ENCODE measurements at places on chromosomes 3 and 15.

DNA sequence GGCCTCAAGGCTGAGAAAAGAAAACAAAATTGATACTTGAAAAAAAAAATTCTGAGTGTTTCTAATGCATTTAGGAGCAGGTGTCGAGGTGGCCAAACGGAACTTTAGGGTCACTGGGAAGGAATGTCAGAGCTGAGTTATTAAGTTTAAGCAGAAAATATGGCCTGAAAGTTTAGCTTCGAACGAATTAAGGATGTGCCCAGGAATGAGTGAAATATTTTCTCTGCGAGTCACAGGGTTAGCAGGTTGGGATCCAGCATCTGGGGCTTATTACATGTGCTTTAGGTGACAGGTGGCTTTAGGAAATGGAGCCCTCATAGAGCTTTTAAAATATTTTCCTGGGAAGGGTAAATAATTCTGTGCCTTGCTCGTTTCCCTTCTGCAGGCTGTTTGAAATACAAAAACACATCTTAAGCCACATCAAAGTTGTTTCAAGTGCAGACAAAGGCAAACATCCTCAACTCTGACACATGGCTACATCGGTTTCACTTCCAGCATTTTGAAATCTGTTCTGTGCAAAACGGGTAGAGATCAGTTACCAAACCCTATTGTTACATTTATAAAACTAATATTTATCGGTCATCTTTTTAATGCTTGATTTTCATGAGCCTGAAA is 143.1 kb upstream of the ARRDC4 start:
- no peak for DNase-seq

GRCh38 chr3:137039570-137039969 is 81.8 kb downstream of the IL20RB start:
- no peak for DNase-seq

DNA sequence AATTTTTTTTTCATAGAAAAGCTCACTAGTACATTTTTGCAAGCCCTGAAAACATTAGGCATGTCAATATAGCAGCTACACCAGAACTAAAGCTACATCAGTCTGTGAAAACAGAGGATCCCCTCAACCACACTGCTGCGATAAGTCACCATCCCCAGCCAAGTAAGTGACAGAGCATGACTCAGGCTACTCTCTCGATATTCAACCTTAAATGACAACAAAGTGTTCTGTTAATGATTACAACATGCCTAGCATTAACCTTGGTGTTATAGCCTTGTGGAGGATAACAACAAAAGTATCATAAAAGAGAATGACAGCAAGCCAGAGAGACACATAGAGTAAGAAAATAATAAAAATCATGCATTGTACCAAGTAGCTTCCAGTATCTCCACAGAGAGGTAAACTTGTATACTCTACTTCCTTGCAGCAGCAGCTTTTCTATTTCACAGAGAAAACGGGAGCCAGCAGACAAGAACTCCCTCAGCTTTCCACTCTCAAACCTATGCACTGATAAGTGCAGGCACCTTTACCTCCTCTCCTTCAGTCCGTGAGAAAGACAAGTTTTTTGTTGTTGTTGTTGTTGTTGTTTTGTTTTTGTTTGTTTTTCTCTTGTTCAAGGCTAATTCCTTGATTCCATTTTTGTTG is 76.6 kb downstream of the GBE1 start:
- DNase-seq: peak; percentile 7

GRCh38 chr15:31435912-31436628 is 109.4 kb downstream of the KLF13 start:
- peak; percentile 82 for DNase-seq

GRCh38 chr3:186142393-186142932 is 33.6 kb upstream of the ETV5 start:
- DNase-seq: no peak

DNA sequence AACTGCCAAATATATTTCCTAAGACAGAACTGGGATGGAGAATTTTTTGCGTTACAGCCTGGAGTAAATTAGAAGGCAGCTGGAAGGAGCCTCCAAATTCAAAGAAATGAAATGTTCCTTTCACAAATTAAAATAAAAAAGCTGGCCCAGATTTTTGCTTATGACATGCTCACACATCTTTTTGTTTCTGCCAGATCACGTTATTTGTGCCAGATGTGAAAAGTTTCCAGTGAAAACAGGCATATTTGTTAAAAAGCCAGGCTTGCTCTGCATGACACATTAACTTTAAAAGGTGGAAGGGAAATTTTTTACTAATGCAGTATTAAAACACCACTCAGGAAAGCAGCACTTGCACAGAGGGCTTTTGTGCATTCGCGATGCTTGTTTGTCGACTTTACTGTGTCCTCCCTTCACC is 23.3 kb upstream of the ACKR4 start:
- DNase-seq: no peak

DNA sequence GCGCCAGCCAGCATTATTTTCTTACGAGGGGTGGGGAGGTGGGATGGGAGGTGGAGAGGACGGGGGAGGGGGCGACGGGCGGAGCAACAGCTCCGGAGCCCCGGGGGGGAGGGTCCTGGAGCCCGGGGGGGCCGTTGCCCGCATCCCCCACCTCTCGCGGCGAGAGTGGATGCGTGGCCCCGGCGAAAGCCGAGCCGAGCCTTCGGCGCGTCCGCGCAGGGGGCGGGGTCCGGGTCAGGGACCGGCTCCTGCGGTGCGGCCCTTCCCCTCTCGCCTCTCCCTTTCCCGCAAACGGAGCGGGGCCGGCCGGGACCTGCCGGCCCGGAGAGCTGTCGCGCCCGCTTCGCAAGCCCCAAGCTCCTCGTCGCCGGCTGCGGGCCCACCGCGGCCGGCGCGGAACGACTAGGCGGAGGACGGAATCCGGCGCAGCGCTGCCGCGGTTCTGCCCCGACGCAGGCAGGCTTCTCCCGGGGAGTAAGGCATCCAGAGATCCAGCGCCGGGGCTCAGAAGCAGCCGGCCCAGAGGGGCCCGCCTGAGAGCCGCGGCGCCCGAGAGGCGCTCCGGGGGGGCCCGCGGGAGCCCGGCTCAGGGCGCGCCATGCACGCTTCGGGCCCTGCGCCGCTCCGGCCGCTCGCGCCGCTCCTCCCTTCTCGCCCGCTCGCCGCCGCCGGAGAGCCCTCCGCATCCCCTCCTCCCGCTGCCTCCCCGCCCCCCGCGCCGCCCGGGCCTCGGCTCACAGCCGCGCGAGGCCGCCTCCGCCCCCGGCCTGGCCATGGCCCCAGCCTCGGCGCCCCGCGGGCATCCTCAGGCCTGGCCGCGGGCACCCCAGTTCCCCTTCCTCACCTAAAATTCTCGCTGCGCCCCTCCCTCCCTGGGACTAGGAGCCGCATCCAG is 459 bp upstream of the ADCY5 start:
- DNase-seq: no peak

DNA sequence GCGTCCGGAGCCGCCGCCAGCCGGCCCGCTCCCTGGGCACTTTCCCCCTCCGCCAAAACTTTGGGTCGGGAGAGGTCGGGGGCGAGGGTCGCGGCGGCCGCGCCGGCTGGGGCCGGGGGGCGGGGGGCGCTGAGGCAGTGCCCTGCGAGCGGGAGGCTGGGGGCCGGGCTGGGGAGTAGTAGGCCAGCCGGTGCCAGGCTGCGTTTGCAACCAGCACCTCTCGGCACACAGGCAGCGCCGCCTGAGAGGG is 452 bp downstream of the BBX start:
- DNase-seq: no peak

DNA sequence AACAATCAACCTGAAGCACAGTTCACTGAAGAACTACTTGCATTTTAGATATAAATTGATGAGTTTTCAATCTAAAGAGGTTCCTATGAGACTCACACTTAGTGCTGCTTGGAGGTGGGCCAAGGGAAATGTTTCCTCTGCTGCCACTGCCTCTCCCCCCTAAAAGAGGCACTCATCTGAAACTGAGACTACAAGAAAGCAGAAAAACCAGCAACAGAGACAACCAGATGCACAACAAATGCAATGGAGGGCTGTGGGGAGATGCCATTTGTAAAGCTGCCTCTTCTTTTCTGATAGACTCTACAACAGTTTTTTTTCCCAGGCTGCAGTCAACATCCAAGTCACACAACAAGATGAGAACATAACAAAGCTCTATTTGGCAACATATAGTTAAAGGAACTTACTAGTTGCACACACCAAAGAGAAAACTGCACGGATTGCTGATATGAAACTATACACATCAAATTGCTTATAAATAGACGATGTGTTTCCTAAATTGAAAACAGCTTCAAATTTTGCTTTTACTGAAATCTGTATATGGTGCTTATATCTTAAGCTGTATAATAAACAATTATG is 11.0 kb downstream of the TSPAN3 start:
- DNase-seq: no peak

GRCh38 chr3:194584866-194585265 is 48.4 kb downstream of the TMEM44 start:
- DNase-seq: no peak

- DNase-seq: peak; percentile 31
Observed at GRCh38 chr3:76044601-76045600, 259.6 kb upstream of the ZNF717 start.

- DNase-seq: no peak
Observed at GRCh38 chr3:43870844-43871626, 180.3 kb downstream of the ABHD5 start.

GRCh38 chr3:129230311-129231019 is 18.9 kb upstream of the COPG1 start:
- peak; percentile 89 for DNase-seq

- peak; percentile 75 for DNase-seq
Observed at GRCh38 chr15:29668120-29668602, 154.1 kb downstream of the TJP1 start.

GRCh38 chr15:85325834-85326233 is 54.6 kb upstream of the AKAP13 start:
- no peak for DNase-seq

GRCh38 chr3:11116336-11117059 is 37.8 kb upstream of the HRH1 start:
- DNase-seq: no peak

DNA sequence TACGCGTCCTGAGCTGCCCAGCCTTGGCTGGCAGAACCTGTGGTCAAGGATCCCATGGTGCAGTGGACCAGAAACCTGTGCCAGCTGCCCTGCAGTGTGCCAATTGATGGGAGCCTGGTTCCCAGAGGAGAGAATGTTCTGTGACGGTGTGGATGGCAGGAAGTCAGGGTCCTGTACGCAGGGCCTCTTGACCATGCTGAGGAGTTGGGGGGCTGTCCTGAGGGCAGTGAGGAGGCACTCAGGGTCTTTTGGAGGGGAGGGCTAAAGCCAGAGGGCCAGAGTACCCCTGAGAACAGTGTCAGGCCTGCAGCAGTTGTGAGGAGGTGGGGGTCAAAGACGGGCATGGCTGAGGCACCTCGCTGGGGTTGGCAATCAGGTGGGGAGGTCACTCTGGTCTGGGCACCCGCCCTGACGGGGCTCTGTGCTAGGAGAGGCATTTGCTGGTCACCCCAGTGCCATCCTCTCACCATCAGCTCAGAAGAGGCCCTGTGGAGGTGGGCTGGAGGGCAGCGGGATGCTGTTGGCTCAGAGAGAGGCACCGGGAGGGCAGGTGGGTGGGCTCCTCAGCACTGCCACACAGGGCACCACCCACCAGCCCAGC is 61.0 kb downstream of the SCN5A start:
- DNase-seq: no peak

DNA sequence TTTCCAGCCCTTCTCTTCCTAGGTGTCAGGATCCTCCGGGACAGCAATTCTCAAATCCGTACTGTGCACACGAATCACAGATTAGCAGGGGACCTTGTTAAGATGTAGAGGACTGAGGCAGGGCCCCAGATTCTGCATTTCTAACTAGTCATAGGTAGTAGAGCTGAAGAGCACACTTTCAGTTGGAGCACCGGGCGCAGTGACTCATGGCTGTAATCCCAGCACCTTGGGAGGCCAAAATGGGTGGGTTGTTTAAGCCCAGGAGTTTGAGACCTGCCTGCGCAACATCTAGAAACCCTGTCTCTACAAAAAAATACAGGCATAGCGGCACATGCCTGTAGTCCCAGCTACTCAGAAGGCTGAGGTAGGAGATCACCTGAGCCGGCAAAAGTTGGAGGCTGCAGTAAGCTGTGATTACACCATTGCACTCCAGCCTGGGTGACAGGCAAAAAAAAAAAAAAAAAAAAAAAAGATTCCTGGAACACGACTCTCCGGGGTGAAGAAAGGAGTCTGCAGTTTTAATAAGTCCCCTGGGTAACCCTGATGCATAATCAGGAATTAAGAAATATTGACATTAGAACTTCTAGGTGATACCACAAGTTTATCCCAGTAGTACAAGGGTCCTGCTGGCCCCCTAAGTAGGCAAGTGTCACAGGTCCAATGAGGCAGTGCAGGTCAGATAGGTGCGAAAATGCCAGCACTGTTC is 21.4 kb upstream of the IGDCC3 start:
- no peak for DNase-seq

GRCh38 chr15:39499042-39499441 is 81.8 kb upstream of the THBS1 start:
- DNase-seq: no peak

DNA sequence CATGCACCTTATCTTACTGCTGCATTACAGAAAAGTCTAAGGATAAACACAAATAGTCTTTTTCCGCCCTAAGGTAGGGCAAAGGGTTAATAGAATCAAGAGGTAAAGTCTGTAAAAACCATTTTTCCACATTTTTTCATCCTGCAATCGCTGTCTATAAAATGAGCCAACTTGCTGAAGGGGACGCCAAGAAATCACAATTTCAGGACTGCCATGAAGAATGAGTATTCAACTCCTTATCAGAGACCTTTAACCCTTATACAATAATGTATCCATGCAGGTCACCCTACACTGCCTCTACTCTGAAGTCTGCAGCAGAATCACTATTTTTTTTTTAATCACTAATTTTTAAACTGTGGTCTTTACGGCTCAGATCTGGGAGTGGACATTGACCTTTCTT is 1.1 kb upstream of the DNAJC13 start:
- DNase-seq: no peak

GRCh38 chr3:52959773-52960172 is 62.4 kb upstream of the STIMATE start:
- DNase-seq: no peak

DNA sequence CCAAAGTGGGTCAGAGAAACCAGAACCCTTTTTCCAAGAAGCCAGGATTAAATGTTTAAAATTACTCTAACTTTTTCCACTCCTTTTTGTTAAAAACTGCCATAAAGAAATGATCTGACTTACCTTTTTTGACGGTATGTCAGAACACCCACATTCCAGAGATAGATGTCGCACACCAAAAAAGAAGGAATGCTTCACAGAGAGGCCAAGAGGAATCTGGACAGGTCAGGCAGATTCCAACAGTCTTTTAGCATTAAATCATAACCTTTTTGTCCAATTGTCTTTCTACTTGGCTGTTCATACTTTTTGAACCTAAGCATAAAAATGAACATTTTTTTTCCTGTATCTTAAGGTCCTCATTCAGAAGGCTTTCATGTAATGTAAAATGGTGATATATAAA is 846.9 kb downstream of the NSUN3 start:
- DNase-seq: no peak

Data from hematopoietic multipotent progenitor cell treated with erythropoietin and hydrocortisone succinate and interleukin-3 and kit ligand, for 8 days (in vitro differentiated cells).